Posterior vena cava (tissue), 2 donors: ENCODE measurements at places on chromosomes 7 and 10. TPM values are rescaled to one million over a fixed set of nuclear protein-coding genes. Genes with fewer than 3 reads are reported as not detected.
A peak's percentile ranks its signal among the peaks of the same experiment; 100 is the strongest.

The SYT15 gene
- total RNA-seq: 5.9 TPM

DNA sequence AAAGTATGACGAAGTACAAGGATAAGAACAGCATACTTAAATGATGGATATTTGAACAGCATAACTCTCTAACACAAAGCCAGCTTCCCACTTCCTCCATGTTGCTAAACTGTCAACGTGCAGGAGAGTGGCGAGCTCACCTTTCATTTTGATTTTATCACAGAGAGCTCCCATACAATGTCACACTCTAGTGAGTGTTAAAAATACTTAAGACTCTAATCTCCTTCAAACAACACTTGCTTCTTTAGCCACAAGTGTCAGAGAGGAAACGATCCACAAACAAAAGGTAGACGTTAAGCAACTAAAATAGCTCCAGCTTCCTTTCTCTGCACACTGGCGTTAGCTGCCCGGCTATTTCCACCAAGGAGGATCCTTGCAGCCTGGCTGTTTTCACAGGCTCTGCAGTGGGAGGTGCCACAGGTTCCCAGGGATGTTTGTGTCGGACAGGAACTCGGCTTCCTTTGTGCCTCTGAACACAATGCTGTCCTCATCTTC lies 194.6 kb downstream of the COBL start:
- DNase-seq: no peak

DNA sequence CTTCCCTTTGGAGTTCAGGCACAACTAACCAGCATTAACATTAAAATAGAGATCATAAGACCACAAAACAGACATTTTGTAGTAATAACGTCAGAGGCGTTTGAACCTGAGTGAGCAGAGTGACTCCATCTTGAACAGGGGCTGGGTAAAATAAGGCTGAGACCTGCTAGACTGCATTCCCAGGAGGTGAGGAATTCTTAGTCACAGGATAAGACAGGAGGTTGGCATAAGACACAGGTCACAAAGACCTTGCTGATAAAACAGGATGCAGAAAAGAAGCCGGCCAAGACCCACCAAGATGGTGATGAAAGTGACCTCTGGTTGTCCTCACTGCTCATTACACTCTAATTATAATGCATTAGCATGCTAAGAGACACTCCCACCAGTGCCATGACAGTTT lies 493.2 kb upstream of the AUTS2 start:
- no peak for DNase-seq

GRCh38 chr7:110105307-110105706 lies 985.6 kb upstream of the LRRN3 start:
- no peak for DNase-seq

The GDF2 gene
- total RNA-seq: not detected

GRCh38 chr7:118243695-118244094 lies 19.2 kb downstream of the ANKRD7 start:
- DNase-seq: no peak

- no peak for DNase-seq
Measured at GRCh38 chr7:726854-727103, 280 bp downstream of the DNAAF5 start.

- DNase-seq: no peak
Measured at GRCh38 chr7:140213684-140214074, 36.9 kb upstream of the KDM7A start.

The CLDN12 gene
- 25.2 TPM for total RNA-seq

The SGCE gene
- total RNA-seq: 59.4 TPM

GRCh38 chr10:34526186-34526585 lies 288.9 kb downstream of the PARD3 start:
- no peak for DNase-seq

The NSUN6 gene
- total RNA-seq: 10.1 TPM

DNA sequence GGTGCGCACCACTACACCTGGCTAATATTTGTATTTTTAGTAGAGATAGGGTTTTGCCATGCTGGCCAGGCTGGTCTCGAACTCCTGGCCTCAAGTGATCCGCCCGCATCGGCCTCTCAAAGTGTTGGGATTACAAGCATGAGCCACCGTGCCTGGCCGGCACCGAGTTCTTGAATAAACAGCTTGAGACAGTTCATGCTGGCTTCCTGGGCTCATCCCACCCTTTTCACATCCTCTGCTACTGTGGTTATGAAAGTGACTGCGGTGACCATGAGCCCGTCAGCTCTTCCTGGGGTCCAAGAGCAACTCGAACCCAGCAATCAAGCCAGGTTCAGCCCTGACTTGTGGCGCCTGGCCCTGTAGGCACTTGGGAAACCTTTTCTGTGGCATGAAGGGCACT lies 38.7 kb downstream of the HIP1 start:
- peak; percentile 47 for DNase-seq

GRCh38 chr10:80917636-80918035 lies 379.9 kb downstream of the SH2D4B start:
- DNase-seq: no peak

The NUPR2 gene
- not detected for total RNA-seq

- no peak for DNase-seq
Measured at GRCh38 chr7:78073609-78074382, 275.2 kb downstream of the PHTF2 start.

DNA sequence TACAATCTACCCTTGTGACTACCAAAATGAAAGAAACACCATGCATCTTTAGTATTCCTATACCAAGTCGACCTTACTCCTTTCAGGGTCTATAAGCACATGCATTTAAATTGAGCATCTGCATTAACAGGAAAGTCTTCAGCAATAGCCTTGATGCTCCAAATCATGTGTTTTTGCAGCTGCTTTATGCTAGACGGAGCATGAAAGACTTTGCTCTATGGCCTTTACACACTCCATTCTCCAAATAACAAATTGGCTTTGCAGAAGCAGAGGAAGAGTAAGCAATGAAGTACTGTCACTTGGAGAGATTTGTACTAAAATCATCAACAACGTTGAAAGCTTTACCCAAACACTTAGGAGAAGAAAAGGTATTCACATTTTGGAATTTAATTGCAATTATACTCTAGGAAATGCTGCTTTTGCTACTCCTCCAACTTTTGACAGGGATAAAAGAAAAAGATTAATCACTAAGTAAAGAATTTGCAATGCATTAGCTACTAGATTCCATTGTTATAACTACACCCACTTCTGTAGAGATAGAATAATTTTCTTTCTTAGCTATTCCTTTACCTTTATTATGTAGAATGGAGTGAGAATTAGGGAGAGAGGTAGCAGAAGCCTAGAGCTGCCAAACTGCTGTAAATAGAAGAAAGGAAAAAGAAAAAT lies 131.8 kb downstream of the SEMA3E start:
- no peak for DNase-seq

- DNase-seq: no peak
Measured at GRCh38 chr7:158595068-158595467, 7.4 kb upstream of the PTPRN2 start.

The CDK14 gene
- total RNA-seq: 53.8 TPM

The TUBAL3 gene
- total RNA-seq: not detected

DNA sequence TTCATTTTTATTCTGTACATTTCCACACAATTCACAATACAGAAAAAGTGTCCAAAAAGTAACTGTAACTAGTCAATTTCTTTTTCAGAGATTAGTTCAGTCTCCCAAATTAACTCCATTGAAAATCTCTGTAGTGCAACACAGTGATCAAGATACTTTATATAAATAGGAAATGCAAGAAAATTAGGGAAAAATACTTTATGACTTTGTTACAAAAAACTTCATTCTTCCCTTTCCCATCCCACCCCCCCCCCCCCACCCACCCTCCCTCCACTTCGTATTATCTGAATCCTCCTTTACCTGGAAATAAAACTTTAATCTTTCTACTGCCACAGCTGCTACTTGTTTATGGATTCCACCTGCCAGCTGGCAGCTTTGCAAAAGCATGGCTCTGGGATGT lies 37.5 kb upstream of the PTN start:
- DNase-seq: no peak

The GSAP gene
- 9.7 TPM for total RNA-seq

The CCDC7 gene
- total RNA-seq: 32.1 TPM

The NPSR1 gene
- not detected for total RNA-seq

GRCh38 chr7:88516429-88516828 lies 209.7 kb upstream of the STEAP4 start:
- DNase-seq: no peak

DNA sequence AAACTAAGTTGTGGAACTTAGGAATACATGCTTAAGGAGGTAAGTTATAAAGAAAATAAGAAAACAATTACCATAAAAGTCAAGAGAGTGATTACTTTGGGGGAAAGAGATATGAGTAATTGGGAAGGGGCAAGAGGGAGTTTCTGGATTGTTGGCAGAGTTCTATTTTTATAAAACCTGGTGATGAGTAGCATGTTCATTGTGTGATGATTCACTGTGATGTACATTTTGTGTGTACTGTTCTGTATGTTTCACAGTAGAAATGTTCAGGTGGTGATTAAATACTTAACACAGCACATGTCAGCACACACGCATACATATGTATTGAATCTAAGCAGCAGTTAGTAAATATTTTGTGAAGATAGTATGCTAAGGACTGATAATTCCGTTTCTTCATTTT lies 9.7 kb upstream of the OIT3 start:
- no peak for DNase-seq

The ZRANB1 gene
- total RNA-seq: 26.9 TPM

DNA sequence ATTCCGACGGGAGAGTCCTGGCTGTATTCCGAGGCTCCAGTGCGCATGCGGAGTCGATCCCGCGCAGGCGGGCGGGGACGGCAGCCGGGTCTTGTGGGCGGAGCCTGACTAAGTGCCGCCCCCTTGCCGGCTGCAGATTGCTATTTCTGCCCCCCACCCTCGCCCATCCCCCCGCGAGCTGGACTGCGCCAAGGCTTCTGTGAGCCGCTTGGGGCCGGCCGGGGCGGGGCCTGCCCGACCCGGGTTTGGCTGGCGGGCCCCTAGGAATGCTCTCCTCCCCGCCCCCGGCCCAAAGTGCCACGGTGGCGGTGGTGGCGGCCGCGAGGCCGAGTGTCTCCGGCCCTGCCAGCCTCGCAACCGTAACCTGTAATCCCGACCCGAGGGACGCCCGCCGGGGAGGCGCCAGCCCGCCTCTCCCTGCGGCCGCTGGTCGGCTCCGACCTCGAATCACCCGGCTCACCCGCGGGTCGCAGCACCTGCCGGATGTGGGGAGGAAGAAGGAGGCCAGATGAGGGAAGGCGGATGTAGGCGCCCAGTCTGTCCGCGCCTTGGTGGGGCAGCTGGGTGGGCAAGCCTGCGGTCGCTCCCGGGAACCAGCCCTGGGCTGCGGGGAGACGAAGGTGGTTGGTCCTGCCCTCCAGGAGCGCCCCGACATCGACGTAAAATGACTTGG lies 702 bp upstream of the KAZALD1 start:
- DNase-seq: peak; percentile 98

GRCh38 chr10:80356563-80356988 lies at the start of the genes DYDC1 and DYDC2:
Gene DYDC1, minus strand, starts transcription at chr10:80356755. Its CDS starts 4,154 bp downstream, at chr10:80352601.
Gene DYDC2, plus strand, starts transcription at chr10:80356781. Its CDS starts 5,663 bp downstream, at chr10:80362444.
- peak; percentile 82 for DNase-seq

DNA sequence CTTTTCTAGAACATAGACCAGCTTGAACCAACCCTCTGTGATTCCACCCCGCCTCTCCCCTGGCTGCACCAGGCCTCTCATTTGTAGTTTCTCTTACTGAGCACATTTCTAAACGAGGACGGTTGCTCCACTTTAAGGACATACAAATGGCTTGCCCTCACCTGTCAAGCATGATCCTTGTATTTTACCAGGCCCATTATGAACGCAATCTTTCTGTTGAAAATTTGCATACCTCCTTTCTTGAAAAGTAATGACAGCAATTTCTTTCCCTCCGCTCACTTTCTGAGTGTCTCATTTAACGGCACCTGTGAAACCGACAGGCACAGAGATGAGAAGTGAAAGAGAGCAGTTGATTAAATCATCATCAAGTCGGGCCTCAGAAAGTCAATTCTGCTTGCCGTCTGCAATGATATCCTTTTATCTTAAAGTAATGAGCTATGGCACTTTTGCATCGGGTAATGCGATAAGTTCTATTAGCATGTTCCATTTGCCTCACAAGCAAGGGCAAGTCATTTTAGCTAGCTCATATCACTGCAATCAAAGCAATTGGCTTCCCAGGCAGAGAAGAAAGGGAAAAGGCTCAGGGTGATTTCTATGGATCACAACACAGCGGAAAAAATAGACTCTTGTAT lies 705.6 kb upstream of the GALNT17 start:
- DNase-seq: no peak

GRCh38 chr10:127920306-127921074 lies 13.6 kb downstream of the PTPRE start:
- no peak for DNase-seq
